OCI-LY7 (cell line): ENCODE measurements at places on chromosomes 1 and 21.

DNA sequence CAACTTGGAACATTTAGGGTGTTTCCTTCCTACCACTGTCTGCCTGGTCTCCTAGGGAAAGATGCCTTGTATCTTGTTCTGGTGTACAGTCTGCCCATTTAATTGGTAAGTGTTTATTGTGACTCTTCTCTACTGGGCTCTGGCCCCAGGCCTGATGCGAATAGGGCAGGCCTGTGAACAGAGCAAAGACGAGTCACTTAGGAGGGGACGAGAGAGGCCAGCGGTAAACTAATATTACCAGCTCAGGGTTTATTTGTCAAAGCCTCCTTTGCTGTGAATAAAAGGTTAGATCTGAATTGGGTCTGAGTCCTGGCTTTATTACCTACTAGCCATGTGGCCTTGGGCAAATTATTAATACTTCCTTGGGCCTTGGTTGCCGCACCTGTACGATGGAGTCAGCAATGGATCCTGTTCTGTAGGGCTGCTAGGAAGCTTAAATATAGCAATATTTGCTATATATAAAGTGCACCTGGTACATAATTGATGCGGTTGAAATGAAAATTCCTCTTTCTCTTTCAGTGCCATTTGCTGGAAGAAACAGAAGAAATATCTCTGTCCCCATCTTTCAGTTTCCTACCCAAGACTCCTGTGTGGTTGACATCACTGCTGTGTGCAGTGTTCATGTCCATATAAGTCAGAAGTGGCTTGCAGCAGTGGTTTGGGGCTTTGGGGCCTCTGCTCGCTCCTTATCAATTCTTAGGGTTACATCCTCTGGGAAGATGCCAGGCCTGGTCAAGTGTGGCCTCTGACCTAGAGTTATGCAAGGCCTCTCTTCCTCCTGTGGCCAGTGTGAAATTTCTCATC is 32.4 kb downstream of the MAPKAPK2 start:
- DNase-seq, result peak; percentile 26

DNA sequence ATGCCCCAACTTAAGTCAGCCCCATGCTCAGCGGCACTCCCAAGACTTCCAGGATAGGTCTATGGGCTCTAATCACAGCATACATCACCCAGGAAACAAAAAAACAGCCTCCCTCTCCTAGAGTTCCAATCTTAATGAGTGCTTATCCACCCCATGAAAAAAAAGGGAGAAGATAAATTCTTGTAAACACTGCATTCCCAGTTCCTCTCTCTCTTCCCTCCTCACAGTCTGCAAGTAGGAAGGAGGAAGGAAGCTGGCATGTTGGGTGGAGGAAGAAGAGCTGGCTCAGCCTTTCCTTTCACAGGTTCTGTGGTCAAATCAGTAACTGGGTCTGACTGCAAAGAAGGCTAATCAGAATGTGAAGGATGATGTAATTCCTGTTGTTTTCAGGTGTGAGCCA is 69.9 kb upstream of the ZC3H11B start:
- no peak for DNase-seq

GRCh38 chr1:16162163-16162822 is 6.4 kb upstream of the EPHA2 start:
- DNase-seq, result no peak

DNA sequence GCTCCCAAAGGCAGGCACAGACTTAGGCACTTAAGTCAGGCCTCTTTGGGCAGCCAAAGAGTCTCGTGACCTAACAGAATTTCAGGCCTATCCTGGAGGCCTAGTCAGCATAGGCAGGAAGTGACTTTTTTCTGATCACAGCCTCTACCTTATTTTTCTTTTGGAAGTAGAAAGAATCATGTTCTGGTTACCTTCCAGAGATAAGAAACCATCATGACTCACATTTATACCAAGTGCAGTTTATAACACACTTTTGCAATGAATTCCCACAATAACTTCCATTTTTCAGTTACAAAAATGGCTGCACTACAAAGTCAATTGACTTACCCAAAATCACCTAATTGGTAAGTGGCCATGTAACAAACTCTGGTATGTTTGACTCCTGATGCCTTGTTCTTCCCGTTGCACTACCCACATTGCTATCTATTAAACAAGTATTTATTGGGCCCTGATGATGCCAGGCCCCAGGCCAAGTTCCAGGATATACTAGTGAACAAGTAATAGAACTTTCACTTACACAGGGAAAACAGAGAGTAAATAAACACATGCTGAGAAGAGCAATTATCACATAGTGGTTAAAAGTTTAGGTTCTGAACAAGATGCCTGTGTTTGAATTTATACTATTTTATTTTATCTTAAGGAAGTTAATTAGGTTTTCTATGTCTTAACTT is 74.3 kb downstream of the SH3GLB1 start:
- DNase-seq, result no peak

DNA sequence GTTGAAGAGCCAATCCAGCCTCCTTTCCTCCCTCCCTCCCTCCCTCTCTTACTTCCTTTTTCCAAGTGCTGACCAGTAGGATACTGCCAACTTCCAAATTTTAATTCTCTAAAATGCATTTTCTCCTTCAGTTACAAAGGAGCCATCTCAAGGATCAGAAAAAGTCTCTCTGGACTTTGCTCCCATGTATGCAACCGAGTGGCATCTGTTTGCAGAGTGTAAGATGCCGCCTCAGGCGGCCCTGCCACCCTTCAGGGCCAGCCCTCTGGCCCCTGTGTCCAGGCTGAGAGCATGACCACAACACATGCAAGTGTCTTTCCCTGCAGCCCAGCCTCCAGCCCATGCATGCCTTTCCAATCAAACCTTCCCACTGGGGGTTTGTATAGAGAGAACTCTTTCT is 205.3 kb upstream of the RAB4A start:
- no peak for DNase-seq

DNA sequence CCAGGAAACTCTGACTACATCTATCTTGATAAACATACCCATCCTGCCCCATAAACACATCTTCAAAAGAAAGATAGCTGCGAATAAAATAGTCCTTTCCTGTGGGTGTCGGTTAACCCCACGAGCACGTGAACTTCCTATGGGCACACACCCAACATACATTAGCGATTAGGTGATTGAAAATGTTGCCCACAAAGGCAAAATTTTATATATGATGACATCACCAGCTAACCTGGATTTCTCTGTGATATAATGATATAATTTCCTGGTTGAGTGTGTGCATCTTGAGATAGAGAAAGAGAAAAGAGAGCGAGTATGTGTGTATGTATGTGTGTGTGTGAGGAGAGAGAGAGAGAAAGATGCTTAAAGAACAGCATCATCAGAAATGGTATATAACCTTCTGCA is 296.1 kb downstream of the PTPRC start:
- peak; percentile 70 for DNase-seq
